ENCODE measurements at places on chromosomes 13 and 19.

GRCh38 chr13:111027458-111028439 lies 87.4 kb upstream of the ARHGEF7 start:
- no peak for DNase-seq

DNA sequence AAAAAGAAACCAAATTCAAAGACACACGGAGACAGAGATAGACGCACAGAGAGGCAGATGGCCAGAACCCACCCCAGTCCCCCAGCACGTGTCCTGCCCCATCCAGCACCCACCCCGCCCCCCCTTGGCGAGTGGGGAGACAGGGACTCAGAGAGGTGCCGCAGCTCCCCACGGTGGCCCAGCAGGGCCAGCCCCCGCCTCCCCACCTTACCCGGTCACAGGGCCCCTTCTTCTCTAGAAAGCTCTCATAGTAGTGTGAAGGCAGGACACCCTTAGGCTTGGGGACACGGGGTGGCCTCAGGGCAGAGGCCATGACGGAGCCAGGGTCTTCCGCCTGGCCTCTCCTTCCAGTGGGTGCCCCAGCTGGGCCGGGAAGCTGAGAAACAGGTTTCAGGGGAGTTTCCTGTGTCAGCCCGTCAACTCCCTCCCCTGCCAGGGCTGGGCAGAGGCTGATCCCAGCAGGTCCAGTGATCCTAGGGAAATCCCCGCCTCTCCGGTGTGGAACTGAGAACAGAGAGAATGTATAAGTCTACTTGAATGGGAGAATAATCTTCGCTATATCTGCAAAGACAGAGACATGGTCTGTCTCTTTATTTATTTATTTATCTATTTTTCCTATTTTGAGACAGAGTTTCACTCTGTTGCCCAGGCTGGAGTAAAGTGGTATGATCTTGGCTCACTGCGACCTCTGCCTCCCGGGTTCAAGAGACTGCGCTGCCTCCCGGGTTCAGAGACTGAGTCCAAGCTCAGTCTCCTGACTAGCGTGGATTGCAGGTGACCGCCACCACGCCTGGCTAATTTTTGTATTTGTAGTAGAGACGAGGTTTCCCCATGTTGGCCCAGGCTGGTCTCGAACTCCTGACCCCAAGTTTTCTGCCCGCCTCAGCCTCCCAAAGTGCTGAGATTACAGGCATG lies at the start of gene STAP2:
Gene STAP2, minus strand, starts transcription at position 387 of the 915 bp plus-strand sequence. Its CDS starts 74 bp downstream, at position 313.
- peak; percentile 78 for DNase-seq

DNA sequence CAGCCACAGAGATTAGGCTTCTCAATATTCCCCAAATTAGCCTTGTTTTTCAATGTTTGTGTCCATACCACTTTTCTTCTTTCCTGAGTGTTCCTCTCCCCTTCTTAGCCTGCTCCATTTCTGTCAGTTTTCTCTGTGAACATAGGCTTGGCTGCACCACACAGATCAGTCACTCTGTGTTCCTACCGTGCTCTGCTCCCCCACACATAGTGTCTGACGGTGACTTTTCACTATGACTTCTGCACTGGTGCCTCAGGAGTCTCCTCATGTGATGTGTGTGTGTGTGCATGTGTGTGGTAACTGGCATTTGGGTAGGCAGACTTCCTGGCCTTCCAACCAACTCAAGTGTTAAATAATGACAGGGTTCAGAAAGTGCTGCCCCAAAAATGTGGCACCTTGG lies 47.9 kb upstream of the MYCBP2 start:
- DNase-seq: no peak

DNA sequence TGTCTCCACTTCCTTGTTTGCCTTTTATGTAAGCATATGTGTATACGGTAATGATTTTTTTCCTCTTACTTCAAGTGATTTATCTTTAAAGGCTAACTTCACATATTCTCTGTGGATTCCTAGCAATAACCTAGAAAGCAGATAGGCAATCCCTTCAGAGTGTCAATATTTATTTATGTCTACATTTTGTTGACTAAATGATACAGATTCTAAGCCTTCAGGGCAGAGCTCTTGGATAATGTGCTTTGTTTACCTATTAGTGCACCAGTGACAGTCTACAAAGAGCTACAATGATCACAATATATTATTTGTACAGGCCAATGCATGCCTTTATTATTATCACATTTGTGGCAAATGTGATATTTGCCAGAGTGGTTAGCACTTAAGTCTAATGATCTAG lies 406.2 kb downstream of the EFNB2 start:
- DNase-seq: no peak

DNA sequence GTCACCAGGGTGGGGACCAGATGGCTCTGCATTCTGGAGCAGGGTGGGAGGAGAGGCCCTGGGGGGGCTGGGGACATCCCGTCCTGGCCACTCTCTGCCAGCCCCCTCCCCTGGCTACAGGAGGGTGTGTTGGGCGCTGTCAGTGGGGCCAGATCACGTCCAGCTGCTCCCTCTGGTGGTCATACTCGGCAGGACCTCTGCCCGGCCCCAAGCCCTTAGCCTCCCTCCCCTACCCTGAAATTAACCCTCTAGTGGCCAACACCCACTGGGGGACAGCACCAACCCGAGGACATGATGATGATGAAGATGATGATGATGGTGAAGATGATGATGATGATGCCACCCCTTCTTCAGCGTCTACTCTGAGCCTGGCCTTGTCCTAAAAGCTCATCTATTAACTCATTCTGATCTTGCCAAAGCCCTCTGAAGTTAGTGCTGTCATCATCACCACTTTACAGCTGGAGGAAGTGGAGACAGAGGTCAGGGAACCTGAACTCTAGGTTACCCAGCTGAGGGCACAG lies 590 bp upstream of the LGI4 start:
- DNase-seq: peak; percentile 89

GRCh38 chr13:51663973-51664957 lies 80.0 kb downstream of the WDFY2 start:
- no peak for DNase-seq

DNA sequence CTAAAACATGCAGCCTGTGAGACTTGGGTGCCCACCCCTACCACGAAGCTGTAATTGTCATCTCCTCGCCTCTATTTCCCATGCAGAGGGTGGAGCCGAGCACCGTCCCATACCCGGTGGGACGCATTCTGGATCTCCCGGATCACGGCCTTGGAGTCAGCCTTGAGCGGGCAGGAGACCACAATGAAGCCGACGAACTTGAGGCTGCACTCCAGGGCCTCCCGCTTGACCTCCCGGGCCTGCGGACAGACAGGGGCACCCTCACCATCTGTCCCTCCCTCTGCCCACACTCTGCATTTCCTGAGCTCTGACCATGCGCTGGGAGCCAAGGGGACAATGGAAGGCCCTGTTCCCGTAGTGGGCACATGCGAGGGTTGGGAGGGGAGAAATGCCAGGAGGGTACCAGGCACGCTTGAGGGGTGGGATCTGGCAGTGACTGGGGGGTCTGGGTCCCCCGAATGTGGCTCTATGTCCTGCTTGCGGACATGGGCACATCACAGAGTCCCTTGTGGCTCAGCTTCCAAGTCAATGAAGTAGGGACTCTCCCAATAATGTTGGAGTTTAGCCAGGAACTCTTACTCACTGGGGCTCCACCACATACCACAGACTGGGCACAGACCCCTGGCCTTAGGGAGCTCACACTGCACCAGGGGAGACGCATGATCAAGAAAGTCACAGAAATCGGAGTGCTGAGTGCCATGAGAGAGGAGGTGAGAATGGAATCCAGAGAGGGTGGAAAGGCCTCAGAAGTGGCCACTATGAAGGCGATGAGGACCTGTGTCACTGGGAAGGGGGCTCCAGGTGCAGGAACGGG lies 9.2 kb upstream of the GMIP start:
- no peak for DNase-seq

GRCh38 chr19:31727536-31727935 lies 378.3 kb upstream of the TSHZ3 start:
- DNase-seq: no peak

GRCh38 chr13:33287142-33287882 lies 1.8 kb upstream of the STARD13 start:
- DNase-seq: no peak

- no peak for DNase-seq
Observed at GRCh38 chr19:17527326-17527725, 15.9 kb downstream of the PGLS start.

DNA sequence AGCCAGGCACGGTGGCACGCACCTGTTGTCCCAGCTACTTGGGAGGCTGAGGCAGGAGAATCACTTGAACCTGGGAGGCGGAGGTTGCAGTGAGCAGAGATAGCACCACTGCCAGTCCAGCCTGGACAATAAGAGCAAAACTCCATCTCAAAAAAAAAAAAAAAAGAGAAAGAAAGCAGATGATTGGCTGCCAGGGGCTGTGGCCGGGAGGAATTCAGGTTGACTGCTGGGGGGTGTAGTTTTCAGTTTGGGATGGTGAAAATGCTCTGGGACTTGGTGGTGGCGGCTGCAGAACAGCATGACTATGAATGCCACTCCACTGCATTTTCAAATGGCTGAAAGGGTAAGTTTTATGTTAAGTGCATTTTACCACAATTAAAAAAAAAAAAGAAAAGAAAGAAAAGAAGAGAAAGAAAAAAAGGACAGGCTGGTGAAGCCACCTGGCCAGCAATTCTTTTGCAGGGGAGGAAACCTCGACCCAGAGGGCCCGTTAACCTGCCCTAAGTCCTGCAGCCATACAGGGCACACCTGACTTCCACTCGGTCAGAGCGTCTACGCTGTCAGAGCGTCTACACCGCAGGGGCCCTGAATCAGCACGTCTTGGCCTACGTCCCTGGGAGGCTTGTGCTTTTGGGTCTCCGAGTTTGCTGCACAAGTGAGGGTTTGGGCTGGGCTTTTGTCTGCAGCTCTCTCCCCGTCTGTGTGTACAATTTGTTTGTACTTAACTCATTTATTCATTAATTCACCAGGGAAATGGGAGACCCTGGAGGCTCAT lies 3.6 kb downstream of the ISOC2 start:
- DNase-seq: no peak

- DNase-seq: no peak
Observed at GRCh38 chr13:60857698-60858097, 460.7 kb downstream of the TDRD3 start.

DNA sequence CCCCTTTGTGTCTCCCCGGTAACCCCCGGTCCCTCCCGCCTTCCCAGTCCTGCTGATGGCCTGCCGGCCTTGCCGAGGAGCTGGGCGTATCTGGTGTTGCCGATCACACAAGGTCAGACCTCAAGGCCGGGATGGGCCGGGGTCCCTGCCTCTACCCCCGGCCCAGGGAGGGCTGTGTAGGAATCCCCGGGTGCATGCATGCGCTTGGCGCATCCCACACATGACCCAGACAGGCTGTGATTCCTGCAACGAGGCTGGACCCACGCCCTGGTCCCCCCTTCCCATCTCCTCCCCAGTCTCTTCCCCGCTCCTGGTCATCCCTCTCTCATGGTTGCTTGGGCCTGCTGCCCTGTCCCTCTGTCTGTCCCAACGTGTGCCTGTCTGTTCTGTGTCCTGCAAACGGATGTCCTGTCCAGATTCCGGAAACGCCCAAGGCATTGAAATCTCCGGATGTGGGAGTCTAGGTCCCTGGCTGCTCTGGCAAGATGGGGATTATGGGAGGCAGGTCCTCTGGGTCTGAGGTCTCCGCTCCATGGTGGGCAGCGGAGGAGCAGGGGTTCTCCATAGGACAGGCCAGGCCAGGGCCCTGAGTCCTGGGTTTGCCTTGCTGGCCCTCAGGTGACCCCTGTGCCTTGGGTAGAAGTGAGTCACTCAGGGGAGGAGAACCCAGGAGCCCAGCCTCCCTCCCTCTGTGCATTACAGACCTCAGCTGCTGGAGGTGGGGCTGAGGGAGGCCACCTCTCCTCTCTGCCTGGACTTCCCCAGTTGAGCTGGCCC lies 1.6 kb downstream of the PKN1 start:
- peak; percentile 78 for DNase-seq

DNA sequence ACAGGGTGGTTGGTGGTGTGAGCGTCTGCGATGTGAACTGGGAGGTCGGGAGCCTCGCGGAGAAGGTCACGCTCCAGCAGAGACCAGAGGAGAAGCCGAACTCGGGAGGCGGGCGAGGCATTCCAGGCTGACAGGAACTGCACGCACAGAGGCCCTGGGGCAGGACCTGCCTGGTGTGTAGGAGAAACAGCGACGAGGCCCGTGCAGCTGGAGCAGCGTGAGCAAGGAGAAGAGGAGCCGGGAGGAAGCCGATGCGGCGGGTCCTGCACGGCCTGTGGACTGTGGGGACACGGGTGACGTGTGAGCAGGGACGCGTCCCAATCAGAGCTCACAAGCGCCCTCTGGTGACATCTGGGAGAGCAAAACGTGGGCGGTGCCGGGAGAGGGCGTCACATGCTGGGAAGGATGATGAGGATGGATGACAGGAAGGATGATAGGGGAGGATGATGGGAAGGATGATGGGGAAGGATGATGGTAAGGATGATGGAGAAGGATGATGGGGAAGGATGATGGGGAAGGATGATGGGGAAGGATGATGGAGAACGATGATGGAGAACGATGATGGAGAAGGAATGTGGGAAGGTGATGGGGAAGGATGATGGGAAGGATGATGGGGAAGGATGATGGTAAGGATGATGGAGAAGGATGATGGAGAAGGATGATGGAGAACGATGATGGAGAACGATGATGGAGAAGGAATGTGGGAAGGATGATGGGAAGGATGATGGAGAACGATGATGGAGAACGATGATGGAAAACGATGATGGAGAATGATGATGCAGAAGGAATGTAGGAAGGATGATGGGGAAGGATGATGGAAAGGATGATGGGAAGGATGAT lies 16.1 kb upstream of the MADCAM1 start:
- peak; percentile 71 for DNase-seq

- no peak for DNase-seq
Observed at GRCh38 chr13:71457645-71458044, 409.4 kb downstream of the DACH1 start.

DNA sequence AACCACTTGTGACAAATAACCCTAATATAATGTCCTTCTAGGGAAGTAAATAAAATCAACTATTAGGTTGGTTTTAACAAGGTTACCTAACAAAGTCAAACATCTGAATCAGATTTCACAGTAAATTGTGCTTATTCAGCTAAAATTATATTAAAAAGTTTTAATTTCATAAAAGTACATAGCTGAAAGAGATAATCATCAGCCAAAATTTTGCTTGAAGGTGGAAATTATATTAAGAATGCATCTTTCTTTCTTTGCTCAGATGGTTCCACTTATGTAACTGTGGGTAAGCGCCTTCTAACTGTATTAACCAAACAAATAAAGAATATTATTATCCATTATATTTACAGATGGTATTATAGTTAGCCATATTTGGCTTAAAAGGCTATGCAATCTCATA lies 2840.3 kb upstream of the PCDH20 start:
- no peak for DNase-seq

Measured in Calu3 (cell line).